Ammon's horn (tissue), 1 donor: ENCODE measurements at places on chromosomes 2 and 18.

- DNase-seq: no peak
Measured at GRCh38 chr18:57901825-57902589, 98.9 kb upstream of the ATP8B1 start.

DNA sequence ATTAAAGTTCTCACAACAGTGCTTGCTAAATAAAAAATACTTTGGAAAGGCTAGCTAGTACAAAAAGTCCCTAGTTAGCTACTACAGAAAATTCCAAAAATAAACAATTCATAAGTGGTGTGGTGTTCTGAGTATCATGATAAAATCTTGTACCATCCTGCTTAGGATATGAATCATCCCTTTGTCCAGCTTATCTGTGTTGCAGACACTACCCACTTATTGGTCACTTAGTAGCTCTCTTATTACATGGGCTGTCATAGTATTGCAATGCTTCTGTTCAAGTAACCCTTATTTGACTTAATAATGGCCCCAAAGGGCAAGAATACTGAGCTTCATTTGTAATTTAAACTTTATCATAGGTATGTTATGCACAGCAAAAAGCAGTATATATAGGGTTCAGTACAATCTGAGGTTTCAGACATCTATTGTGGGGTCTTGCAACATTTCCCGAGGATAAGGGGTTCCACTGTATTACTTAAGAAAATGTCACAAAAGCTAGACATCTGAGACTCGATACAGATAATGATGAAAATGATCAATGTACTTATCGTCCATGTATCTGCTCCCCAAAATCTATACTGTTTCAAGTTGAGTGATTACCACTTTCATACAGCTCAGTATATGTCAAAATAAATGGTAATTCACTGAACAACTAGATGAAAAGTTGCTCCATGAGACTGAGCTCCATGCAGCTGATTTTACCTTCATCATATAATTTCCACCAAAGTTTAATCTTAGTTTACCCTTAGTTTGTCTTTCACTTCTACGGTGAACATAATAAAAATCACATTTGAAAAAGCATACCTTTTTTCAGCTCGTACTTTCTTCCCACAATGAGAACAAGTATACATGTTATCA is 93.8 kb downstream of the C2orf74 start:
- no peak for DNase-seq

DNA sequence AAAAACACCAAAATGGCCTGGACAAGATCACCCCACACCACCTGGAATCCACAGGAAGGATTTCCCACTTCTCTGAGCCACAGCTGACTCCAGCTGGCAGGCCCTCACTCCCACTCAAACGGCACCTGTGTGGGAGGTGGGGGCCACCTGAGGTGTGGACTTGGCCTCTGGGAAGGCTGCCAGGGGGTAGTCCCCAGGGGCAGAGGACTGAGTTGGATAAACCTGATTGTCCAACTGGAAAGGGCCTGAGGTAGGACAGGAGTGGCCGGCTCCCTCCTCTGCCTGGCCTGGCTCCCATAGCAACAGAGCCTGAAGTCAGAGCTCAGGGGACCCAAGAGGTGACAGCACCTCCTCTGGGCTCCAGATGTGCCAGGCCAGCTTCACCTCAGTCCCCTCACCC is 300.2 kb downstream of the CELF4 start:
- no peak for DNase-seq

- no peak for DNase-seq
Measured at GRCh38 chr18:11468617-11469016, 140.8 kb upstream of the SLC35G4 start.

GRCh38 chr18:58223717-58224424 is 179.8 kb downstream of the NEDD4L start:
- DNase-seq: no peak
